Metanephros (tissue), 2 donors: ENCODE measurements at places on chromosomes 13 and 19. TPM values are rescaled to one million over a fixed set of nuclear protein-coding genes. Genes with fewer than 3 reads are reported as not detected.

The INAFM1 gene
- total RNA-seq: 7.6 TPM

The AMER2 gene
- total RNA-seq: 0.35 TPM

The OVOL3 gene
- not detected for total RNA-seq

The TUBA3C gene
- total RNA-seq: not detected

The JAK3 gene
- 11.7 TPM for total RNA-seq

The HNRNPM gene
- total RNA-seq: 160 TPM

The CYP4F12 gene
- 4.1 TPM for total RNA-seq

The LENG8 gene
- 98.2 TPM for total RNA-seq

The OR7D4 gene
- not detected for total RNA-seq
